ENCODE measurements at places on chromosomes 2 and 18.

GRCh38 chr2:128416109-128416785 lies 97.6 kb upstream of the HS6ST1 start:
- no peak for ATAC-seq

DNA sequence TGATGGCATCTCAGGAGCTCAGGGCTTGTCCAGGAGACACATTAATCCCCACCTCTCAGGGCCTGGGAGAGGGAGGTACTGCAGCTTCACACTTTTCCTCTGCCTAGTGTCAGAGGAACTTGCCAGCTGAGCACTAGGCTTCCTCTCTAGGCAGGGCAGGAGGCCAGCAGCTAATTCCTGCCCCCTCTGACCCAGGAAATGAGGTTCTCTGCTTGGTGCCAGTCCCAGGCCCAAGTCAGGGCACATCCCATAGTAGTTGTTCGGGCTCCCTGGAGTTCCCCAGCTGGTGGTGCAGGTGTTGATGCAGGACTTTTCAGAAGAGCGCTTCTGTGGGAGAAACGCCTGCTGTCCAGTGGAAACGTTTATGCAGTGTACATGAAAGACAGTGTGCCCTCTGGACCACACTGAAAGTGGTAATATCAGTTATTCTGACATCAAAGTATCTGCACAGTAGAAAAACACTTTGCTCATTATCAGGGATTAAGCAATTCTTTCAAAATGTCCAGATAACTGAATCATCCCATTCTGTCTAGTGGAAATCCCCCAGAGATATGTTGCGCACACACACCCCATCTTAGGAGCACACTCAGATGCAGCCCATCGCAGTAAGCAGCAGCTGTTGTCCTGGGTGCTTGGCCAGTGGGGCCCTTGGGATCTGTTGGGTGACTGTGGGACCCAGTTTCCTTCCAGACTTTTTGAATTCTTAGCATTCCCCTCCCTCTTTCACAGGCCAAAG lies 17.8 kb upstream of the SCLY start:
- peak; percentile 84 for ATAC-seq

DNA sequence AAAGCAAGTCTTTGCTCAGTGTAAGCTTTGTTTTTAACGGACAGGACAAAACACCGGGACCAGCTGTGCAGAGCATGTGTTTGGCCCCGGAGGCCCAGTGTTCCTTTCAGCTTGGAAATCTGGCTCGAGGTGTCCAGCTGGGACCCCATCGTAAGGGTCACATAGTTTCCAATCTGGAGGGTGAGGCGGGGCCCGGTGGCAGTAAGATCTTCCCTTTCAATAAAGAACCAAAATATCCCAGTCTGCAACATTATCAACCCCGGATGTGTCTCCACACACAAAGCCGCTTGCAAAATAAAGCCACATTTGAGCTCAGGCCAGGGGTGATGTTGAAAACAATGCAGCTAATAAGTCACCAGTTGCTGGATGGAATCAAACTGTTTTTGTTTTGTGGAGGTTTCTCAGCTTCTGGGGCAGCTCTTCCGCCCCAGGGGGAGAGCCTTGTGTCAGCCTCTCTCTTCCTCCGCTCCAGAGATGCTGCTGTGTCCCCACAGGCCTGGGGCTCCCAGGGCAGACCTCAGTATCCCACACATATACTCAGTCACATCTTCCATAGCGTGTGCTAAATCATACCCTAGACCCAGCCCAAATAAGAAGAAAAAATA lies 138.6 kb upstream of the GLI2 start:
- ATAC-seq, result no peak

DNA sequence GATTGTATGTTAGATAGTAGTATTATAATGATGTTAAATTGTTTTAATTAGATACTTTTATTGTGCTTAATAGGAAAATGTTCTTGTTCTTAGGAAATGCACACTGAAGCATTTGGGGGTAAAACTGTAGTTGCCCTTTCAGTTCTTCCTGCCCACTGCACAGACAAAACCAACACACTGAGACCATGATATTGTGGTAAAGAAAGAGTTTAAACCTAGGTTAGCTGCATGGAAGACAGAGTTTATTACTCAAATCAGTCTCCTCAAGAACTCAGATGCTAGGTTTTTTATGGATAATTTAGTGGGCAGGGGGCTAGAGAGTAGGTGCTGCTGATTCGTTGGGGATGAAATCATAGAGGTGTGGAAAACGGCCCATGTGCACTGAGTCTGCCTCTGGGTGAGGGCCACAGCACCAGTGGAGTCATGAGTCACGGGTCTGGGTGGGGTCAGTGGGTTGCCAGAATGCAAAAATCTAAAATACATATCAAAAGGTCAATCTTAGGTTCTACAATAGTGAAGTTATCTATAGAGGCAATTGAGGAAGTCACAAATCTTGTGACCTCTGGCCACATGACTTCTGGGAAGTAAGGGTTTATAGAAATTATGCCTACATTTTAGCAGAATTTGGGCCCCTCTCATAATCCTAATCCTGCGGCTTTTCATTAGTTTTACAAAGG lies 283.4 kb upstream of the FBXO11 start:
- ATAC-seq, result no peak

GRCh38 chr2:3636586-3637310 lies 21.3 kb upstream of the ALLC start:
- no peak for ATAC-seq

- ATAC-seq, result no peak
These were observed 134.8 kb downstream of the MREG start for GRCh38 chr2:215878476-215879063.

DNA sequence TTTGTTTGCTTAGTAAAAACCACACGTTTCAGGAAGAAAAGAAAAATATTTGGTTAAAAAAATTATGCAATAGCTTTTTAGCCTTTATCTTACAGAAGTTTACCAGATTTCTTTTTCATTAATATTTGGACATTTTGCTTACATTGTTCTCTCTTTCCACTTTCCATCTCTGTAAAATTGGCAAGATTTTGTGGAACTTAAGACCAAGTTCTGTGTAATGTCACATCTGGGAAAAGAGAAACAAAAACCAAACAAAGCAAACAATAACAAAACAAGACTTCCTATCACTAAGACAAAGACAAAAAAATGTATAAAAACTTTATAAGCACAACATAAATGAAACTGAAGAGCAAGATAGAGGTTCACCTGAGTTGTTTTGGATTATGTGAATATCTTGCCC lies 1392.1 kb upstream of the CELF4 start:
- ATAC-seq, result no peak

DNA sequence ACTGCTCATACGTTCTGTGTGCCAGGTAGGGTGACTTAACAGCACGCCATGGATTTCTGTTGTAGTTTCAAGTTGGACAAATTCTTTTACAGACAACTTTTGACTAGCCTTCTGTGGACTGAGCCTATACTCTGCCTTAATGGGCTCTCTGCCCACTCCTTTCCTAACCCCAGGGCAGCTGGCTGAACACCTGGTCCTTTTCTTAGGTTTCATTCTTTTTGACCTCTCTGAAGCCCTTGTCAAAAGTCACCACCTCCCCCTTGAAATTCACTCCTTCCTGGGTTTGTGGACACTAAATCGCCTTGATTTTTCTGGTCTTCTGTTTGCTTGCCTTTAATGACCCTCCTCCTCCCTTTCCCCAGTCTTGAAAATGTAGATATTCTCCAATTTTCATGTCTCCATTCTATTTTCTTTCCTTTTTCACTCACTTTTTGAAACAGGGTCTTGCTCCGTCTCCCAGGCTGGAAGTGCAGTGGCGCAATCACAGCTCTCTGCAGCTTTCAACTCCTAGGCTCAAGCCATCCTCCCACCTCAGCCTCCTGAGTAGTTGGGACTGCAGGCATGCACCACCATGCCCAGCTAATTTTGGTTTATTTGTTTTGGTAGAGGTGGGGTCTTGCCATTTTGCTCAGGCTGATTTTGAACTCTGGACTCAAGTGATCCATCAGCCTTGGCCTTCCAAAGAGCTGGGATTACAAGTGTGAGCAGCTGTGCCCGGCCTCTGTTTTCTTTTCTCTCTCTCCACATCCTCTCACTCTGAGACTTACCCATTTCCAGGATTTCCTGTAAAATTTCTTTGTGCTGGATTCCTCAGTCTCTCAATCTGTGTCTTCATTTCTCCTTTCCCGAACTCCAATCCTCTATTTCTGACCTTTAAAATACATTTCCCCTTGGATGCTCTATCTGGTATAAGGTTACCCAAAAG lies 112.9 kb downstream of the PLB1 start:
- ATAC-seq, result no peak

- no peak for ATAC-seq
These were observed 65.3 kb downstream of the SUCLG1 start for GRCh38 chr2:84393829-84394228.

- ATAC-seq, result no peak
These were observed 342.5 kb upstream of the NXPH2 start for GRCh38 chr2:139122711-139123158.

GRCh38 chr18:48784656-48785055 lies 166.1 kb downstream of the SMAD7 start:
- no peak for ATAC-seq

DNA sequence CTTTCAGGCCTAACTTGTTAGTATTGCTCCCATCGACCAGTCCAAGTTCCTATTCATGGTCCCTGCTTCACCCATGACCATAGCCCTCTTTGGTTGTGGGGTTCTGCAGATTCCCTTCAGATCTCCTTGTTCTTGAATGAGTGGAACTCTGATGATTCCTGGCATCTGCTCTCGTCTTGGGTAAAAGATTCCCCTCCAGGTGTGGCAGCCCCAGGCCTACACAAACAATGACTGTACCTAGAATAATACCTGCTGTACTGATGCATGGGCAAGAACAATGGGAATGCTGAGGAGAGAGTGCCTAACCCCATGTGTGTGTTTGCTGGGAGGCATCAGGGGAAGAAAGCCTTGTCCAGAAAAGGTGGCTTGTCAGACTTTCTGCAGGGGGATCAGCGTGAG lies 39.2 kb upstream of the MRPL19 start:
- no peak for ATAC-seq

DNA sequence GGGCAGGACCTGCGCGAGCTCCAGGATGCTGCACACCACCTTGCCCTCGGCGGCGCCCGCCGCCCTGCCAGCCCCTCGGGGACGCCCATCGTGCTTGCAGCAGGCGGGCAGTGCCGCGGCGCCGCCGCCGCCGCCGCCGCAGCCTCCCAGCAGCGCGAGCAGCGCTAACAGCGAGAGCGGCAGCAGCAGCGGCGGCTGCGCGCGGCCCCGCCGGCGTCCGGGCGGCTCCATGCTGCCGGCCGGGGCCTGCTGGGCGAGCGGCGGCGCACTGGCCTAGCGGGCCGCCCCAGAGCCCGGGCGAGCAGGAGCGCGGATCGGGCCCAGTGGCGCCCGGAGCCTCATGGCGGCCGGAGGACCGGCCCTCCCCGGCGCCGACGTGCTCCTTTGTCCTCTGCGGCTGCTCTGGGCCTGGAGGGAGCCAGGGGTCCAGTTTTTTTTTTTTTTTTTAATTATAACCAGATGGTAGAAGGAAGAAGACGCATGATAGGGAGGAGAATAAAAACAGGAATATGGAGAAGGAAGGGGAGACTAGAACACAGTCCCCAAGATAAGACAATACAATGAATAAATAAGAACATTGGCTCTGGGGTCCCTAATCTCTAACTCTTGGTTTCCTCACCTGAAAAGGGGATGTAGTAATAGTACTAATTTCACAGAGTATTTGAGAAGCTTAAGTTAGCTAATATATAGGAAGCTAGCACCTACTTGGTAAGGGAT lies 17.1 kb upstream of the ANKRD62 start:
- peak; percentile 79 for ATAC-seq

DNA sequence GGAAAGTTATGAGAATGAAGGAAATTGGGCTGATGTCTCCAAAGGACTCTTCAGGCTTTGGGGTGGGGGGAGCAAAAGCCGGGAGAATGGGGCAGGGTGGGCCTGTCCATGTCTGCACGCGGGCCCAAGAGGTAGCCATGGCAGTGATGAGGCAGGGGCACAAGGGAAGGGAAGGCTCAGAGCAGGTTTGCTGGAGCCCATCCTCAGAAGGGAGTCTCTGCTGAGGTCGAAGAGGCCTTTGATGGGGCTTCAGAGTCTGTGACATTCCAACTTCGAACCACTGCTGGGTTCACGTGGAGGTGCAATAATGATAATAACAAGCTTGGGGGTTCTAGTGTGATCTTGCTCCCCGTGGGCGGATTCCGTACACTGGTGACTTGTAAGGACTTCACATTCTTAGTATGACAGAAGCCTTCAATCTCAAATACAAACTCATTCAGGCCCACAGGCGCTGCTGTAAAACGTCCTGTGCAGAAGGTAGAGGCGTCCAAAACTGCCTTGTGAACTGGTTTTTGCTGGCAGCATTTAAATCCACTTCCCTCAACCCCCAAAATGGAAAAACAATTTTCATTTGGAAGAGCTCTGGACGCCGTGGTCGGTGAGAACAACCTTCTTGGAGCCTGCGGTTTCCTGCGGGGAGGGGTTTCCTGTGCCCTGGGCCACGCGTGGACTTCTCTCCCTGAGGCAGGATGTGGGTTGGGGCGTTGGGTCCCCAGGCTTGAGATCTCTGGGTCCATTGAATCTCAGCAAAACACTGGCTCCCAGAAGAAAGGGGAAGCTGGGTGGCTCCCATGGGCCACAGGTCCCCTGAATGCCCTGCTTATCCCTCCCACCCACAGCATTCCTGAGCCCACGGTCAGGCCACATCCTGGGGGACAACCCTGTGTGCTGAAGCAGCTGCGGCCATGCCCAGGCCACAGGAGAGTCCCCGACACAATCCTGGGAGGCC lies 151.0 kb downstream of the TPO start:
- ATAC-seq, result no peak

DNA sequence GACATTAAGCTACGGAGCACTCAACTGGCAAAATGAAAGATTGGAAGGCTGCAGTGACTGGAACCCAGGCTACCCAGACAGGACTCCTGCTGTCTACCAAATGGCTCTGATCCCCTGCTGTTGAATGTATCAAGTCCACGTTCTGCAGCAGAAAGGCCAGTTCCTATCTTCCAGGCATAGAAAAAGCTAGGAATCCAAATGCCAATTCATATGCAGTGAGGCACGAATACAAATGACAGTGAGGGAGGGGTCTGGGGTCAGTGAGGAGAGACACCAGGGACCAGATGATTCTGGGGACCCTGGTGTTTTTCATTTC lies 5.3 kb downstream of the NRP2 start:
- ATAC-seq, result no peak

DNA sequence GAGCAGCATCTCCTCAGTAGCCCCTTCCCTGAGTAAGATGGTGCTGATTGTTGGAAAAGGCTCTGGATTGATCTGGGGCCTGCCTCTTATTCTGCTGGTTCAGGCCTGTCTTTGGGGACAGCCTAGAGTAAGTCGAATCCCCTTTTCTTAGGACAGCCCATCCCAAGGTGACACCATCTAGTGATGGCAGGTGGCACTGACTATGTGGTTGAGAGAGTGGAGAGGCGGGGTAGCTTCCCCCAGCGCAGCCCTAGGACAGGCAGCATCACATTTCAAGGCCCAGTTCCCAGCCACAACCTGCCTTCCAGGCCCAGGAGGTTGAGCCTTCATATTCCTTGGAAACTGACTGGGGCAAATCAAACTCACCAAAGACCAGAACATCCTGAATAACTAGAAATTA lies 69.1 kb upstream of the B3GNT7 start:
- ATAC-seq, result no peak

Measured in esophagus mucosa (tissue), 1 donor.